Hematopoietic multipotent progenitor cell treated with erythropoietin and hydrocortisone succinate and interleukin-3 and kit ligand, for 6 days (in vitro differentiated cells): ENCODE measurements at places on chromosomes 4 and X.

GRCh38 chrX:133794126-133794525 lies 191.3 kb downstream of the GPC3 start:
- no peak for DNase-seq

GRCh38 chrX:119647552-119648420 lies 41.6 kb upstream of the NKRF start:
- DNase-seq = no peak

- DNase-seq = no peak
Measured at GRCh38 chr4:38099020-38099600, 138.9 kb downstream of the PTTG2 start.

DNA sequence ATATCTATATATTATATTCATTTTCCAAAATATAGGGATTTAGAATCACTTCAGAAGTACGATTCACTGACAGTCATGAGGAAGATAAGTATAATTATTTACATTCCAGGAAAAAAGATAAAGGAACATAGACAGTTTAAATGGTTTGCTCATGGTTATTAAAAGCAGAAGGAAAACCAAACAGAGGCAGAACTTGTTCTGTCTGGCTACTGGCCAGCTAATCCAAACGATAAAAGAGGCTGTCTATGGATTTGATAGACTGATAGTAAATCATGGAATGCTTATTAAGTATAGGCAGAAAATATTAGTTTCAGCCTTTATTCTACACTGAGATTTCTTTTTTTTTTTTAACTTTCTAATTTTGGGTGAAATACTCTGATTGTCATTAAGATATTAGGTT lies 50.2 kb downstream of the RPGR start:
- no peak for DNase-seq

- DNase-seq = no peak
Measured at GRCh38 chr4:167918077-167918476, 174.3 kb upstream of the ANXA10 start.

- no peak for DNase-seq
Measured at GRCh38 chrX:16155581-16156096, 11.6 kb upstream of the MAGEB17 start.

GRCh38 chr4:156971676-156972378 lies at the start of gene PDGFC:
Gene PDGFC (minus strand): TSS chr4:156971799. CDS start chr4:156970903, 896 bp downstream.
- DNase-seq = peak; percentile 80

- DNase-seq = no peak
Measured at GRCh38 chr4:183078634-183079033, 20.4 kb upstream of the WWC2 start.

DNA sequence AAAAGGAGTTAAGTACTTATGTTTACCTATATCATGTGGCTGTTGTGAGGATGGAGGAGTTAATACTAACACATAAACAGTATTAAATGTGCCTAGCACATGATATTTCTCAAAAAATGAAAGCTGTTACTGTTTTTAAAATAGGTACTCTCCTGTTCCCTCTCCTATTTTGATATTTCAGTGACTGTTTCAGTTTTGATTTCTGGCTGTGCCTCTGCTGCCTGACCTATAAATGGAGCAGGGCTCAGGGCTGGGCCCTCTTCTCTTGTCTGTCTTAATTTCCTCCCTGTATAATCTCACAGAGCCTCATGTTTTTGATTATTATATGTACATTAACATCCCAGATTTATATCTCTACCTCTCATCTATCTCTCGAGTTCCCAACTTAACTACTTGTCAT lies 93.3 kb downstream of the UGT8 start:
- DNase-seq = no peak

GRCh38 chrX:12898073-12898472 lies 8.3 kb upstream of the TLR8 start:
- no peak for DNase-seq

DNA sequence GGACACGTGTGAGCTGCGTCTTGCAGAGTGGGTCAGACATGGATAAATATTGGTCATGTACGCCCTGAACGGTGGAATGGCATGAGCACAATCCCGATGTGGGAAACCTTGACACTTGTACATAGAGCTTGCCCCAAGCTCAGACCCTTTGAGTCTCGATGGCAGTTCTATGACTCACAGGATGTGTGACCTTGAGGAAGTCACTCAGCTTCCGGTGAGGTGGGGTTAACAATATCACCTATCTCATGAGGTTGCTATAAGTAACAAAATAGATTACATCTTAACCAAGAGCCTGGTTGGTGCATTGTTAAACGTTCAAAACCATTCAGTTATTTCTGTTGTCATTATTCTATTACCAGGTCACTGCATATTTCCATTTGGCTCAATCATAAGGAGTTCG lies 109.1 kb upstream of the TBL1X start:
- peak; percentile 38 for DNase-seq

DNA sequence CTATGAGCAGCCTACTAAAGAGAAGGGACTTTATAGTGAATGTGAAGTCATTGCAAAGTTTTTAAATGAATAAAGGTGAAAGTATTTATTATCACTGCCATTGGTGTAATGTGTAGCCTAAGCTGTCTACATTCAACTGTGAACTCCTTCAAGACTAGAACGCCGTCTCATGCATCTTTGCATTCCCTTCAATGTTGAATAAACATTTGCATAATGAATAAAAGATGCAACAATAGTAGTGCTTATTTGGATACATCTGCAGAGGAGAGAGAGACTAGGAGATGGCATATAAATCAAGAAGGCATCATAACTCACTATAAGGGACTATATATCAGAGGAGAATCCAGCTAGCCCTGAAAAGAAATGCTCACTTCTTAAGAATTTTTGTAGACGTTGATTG lies 1623.8 kb upstream of the TENM3 start:
- DNase-seq = no peak

GRCh38 chrX:68429216-68429615 lies 4.1 kb downstream of the OPHN1 start:
- DNase-seq = no peak

DNA sequence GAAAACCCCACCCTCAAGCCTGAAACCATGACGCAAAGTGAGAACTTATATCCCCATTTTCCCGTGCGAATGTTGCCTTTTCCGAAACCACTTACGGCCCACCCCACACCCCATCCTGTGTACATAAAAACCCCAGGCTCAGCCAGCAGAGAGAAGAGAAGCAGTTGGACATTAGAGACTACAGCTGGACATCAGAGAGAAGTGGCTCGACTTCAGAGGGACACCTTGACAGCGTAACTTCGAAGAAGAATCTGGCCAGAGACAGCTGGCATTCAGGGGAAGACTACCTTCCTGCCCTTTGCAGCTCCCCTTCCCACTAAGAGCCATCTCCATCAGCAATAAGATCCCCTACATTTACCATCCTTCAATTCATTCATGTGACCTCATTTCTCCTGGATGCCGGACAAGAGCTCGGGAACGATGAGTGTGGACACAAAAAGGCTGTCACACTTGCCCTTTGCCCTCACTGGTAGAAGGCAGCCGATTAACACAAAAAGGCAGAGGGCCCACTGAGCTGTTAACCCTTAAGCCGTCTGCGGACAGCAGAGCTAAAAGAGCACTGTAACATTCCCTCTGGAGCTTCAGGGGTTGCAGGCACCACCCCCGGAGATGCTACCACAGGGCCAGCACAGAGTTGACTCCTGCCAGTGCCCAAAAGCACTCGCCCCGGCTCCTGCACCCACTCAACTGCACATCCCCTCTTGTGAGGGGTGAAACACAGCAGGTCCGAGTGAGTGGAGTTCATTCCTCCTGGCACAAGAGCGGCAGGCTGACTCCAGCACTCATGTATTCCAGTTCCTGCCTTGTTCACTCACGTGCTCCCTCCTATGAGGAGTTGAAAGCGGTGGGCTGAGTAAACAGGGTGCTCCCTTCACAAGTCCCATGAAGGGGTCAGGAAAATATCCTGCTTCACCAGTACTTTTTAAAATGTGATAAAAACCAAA lies 7.5 kb downstream of the CHM start:
- DNase-seq = no peak

- DNase-seq = no peak
Measured at GRCh38 chrX:149495573-149496071, 9.5 kb downstream of the IDS start.

GRCh38 chr4:7336067-7336569 lies 98.6 kb downstream of the PSAPL1 start:
- no peak for DNase-seq

DNA sequence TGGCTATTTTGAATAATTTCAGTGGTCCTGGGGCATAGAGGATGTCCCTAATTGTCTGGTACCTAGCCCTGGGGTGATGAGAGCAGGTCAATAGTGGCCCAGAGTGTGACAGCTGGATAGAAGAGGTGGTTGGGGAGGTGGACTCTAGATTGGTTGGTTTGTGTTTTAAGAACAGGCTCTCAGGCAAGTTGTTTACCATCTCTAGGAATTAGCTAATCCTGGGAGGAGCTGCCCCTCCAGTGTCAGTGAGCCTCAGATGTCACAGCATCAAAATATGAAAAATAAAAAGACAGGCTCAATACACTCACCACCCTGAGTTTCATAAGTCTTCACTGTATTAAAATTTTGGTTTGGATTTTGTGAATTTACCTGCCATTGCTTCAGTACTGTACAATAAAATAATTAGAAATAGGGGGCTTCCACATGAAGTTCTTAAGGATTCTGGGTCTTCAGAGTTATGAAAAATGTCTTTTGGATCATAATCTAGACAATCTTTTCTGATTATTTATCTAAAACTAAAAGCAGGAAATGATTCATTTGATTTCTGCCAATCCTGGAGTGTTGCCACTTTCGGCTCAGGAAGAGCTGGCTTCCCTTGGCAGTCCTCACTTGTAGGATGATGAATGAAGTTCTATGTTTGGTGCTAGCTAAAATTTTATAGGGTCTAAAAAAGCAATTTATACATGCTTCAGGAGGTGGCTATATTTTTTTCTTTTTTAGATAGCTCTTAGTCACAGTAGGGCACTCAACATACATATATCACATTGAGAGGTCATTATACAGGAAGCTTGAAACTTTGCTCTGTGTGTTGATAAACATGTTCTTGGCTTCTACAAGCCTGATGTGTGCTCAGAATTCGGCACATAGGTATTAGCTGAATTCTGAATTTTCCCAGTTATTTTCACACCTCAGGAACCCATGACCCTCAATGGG lies 395.1 kb downstream of the RAB28 start:
- DNase-seq = no peak

DNA sequence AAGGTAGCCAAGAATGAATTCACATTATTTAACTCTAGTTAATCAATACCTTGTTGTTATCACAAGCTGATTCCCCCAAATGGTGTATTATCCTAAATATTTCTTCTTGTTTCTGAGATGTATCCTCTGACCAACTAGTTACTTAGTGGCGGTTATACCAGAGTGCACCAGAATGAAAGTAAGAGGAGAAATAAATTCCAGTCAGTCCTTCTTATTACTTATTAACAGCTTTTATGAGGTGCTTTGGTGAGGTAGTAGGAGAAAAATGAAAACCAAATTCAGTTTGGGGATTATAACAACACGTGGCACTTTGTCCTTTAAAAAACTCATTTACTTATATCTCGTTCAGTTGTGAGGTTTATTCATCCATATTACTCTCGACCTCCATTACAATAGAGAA lies 101.9 kb downstream of the AMMECR1 start:
- no peak for DNase-seq

GRCh38 chr4:41686893-41687292 lies 61.6 kb downstream of the PHOX2B start:
- no peak for DNase-seq

- no peak for DNase-seq
Measured at GRCh38 chr4:181690498-181690897, 552.7 kb upstream of the TENM3 start.

- DNase-seq = no peak
Measured at GRCh38 chr4:98673978-98674377, 15.6 kb upstream of the TSPAN5 start.

DNA sequence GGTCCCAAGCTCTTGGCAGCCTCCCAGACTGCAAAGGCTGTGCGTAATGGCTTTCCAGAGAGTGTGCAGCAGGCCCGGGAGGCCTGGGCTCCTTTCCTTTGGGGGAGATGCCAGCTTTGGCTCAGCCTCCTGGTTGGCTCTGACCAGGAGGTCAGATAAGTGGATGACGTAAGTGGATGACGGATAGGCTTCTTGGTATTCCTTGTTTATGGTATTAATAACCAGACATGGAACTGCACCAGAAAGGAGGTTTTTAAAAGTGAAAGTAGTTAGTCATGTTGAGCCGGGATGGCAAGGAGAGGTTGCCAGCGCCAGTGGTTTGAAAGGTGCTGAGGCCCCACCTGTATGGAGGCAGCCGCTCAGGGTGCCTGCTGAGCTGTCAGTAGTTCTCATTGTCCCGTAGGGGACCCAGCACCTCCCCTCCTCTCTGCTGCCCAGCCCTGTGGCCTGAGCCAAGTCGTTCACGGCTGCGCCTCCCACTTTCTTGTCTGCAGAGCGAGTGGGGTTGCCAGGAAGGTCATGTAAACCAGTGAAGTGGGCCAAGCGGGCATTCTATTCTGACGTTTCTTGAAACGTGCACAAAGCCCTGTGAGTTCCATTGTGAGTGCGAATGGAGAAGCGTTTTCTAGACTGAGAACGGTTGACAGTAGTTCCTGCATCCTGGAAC lies 28.7 kb upstream of the STOX2 start:
- peak; percentile 15 for DNase-seq

GRCh38 chrX:110012818-110013485 lies 10.0 kb downstream of the TMEM164 start:
- DNase-seq = no peak

- DNase-seq = peak; percentile 64
Measured at GRCh38 chr4:88659055-88659889, 38.4 kb downstream of the NAP1L5 start.

- no peak for DNase-seq
Measured at GRCh38 chr4:155402941-155403340, 26.2 kb upstream of the MAP9 start.

GRCh38 chr4:1202526-1203011 lies 30.2 kb upstream of the SPON2 start:
- DNase-seq = no peak

DNA sequence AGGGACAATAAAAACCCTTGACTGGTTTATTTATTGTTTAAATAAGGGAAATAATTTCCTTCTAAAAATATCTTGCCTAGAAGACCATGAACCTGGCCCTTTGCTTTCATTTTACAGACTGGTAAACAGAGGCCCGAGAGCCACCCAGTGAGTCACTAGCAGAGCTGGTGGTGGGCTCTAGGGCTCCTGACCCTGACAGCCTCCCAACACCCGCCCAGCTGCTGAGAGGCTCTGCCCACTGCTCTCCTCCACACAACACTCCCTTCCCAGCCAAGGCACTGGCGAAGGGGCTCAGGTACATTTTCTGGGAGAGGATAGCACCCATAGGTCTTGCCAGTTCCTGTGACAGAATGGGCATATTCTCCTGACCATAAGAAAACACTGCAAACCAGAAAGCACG lies 18.1 kb upstream of the PPEF2 start:
- no peak for DNase-seq

DNA sequence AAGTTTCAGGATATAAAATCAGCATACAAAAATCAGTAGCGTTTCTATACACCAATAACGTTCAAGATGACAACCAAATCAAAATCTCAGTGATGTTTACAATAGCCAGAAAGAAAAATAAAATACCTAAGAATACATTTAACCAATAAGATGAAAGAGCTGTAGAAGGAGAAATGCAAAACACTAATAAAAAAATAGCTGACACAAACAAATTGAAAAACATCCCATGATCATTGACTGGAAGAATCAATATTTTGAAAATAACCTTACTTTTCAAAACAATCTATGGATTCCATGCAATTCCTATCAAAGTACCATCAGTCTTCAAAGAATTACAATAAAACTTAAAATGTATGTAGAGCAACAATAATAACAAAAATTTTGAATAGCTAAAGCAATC lies 1096.3 kb downstream of the FAT4 start:
- DNase-seq = no peak
